ENCODE measurements at places on chromosomes 3 and 15.

- no peak for DNase-seq
These were observed 8.1 kb downstream of the CTNNB1 start for GRCh38 chr3:41207355-41207754.

- no peak for DNase-seq
These were observed 131.9 kb downstream of the B3GALNT1 start for GRCh38 chr3:160973067-160973809.

GRCh38 chr3:50272911-50273688 is 4.2 kb downstream of the SEMA3B start:
- peak; percentile 70 for DNase-seq

DNA sequence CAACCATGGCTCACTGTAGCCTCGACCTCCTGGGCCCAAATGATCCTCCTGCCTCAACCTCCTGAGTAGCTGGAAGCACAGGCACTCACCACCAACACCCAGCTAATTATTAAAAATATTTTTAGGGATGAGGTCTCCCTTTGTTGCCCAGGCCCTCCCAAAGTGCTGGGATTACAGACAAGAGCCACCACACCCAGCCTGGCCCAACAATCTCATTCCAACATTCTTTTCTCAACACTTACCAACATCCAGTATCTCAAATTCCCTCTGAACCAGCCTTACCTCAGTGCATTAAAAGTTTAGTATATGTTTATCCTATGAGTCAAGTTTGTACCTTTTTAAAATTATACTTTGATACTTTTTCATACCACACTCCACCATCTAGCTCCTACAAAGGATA is 25.0 kb downstream of the ANXA2 start:
- no peak for DNase-seq

- no peak for DNase-seq
These were observed 73.0 kb upstream of the FRMD4B start for GRCh38 chr3:69458803-69459365.

- no peak for DNase-seq
These were observed 73.5 kb upstream of the XCR1 start for GRCh38 chr3:46100812-46101211.

DNA sequence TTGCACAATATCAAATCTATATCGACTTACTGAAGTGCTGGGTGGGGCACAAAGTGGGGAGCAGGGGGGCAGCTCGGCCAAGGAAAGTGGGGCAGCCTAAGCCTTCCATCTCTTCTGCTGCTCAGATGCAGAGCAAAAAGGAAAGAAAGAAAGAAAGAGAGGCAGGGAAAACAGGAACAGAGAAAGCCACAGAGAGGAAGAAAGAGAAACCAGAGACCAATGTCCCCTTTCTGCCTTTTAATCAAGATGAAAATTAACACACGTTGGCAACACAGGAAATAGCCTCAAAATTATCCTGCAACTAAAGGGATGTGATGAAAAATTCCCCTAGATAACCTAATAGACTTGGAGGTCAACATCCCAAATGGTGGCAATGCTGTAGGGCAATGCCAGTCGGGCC is 72.2 kb upstream of the RAD18 start:
- no peak for DNase-seq

- no peak for DNase-seq
These were observed 2.5 kb downstream of the FEM1B start for GRCh38 chr15:68279779-68280753.

DNA sequence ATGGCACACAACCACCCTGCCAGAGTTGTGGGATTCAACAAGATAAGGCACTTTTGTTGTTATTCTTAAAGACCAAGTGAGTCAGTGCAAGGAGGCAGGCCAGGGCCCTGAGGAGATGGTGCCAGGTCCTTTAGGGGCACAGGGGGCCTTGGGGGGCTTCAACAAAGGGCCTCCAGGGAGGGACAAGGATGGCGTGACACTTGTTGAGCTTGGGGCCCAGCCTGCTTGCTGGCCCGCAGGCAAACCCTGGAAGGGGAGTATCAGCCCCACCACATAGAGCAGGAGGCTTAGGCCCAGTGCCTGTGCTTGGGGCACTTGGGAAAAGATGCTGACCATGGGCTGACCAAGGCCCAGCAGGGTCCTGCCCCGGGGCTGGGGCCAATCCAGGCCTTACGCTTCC is 5.5 kb downstream of the IQSEC1 start:
- DNase-seq: no peak

GRCh38 chr3:32493437-32494414 is 8.9 kb downstream of the CMTM6 start:
- DNase-seq: no peak

- DNase-seq: no peak
These were observed 499.6 kb upstream of the CCDC54 start for GRCh38 chr3:106877627-106878026.

GRCh38 chr15:98565566-98565965 is 82.8 kb upstream of the IGF1R start:
- DNase-seq: no peak

DNA sequence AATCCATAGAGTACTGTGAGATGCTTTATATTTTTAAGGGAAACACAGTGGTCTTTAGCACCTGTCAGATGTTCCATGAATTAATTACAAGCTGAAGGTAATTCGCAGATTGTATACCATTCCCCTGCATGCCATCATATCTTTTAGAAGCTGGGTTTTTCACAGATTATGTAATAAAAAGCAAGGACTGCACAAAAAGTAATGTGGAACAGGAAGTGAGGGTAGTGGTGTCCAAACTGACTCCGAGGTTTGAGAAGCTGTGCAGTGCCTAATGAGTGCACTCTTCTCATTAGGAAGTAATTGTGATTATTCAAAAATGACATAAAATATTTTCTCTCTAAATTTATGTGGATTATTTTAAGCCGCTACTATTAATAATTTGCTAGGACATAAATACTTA is 123.2 kb downstream of the GOLIM4 start:
- DNase-seq: no peak

DNA sequence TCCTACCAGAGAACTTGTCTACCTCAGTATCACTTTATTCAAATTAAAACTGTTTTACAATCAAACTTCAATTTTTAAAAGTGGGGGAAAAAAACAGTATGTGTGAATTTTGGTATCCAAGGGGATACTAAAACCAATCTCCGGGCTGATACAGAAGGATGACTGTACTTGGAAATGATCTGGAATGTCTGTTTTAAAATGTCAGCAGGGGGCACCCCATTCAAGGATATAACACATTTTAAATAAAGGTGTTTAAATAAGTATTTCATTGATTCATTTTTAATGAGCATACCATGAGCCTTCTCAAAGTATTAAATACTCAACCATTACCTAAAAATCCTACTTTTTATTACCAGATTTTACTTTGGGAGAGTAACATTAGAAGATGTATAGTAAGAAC is 67.9 kb downstream of the ULK4 start:
- DNase-seq: peak; percentile 2

GRCh38 chr3:45803252-45803935 is 7.1 kb upstream of the SLC6A20 start:
- no peak for DNase-seq

- DNase-seq: no peak
These were observed 11.9 kb downstream of the NOX5 start for GRCh38 chr15:69026355-69026754.

DNA sequence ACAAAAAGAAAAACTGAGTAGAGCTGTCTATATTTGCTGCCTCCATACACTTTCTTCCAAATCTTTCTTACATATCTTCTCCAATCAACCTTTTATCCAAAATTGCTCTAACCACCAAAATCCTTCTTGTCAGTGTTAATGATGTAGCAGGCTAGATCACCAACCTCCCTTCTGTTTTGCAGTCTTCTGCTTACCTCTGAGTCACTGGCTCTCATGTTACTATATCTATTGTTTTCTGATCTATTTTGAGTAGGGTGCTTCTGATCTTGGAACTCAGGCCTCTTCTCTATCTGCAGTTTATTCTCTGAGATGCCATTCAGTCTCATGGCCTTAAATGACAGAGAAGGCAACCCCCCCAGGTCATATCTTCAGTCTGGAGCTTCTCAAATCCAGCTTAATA is 26.3 kb upstream of the AADAC start:
- DNase-seq: no peak

GRCh38 chr3:160738048-160738447 is 18.0 kb upstream of the PPM1L start:
- no peak for DNase-seq

- no peak for DNase-seq
These were observed 25.2 kb downstream of the PAQR5 start for GRCh38 chr15:69323893-69324430.

DNA sequence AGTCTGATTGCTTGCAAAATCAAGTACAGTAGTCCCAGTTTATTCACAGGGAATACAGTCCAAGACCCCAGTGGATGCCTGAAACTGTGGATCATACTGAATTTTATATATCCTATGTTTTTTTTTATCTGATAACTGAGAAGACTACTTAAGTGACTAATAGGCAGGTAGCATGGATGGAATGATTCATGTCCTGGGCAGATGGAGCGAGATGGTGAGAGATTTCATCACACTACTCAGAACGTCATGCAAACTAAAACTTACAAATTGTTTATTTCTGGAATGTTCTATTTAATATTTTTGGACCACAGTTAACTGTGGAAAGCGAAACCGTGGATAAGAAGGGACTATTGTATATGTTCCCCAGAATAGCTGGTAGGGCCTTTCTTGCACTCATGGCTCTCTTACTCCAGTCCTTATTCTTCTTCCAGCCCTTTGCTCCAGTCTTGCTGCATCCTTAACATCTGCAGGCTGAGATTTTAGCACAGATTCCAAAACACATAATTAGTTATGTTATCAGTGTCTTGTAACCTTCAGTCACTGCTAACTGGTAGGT is 290.0 kb downstream of the ADAMTSL3 start:
- no peak for DNase-seq

DNA sequence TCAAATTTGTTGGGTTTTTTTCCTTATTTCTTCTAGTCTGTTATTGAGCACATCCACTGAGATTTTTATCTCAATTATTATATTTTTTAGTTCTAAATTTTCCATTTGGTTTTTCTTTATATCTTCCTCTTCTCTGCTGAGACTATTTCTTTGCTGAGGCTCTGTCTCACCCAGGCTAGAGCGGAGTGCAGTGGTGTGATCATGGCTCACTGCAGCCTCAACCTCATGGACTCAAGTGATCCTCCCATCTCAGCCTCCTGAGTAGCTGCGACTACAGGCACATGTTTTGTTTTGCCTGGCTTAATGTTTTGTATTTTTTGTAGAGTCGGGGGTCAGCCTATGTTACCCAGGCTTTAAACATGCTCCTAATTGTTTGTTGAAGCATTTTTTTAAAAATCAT is 10.2 kb downstream of the CTDSPL start:
- no peak for DNase-seq

DNA sequence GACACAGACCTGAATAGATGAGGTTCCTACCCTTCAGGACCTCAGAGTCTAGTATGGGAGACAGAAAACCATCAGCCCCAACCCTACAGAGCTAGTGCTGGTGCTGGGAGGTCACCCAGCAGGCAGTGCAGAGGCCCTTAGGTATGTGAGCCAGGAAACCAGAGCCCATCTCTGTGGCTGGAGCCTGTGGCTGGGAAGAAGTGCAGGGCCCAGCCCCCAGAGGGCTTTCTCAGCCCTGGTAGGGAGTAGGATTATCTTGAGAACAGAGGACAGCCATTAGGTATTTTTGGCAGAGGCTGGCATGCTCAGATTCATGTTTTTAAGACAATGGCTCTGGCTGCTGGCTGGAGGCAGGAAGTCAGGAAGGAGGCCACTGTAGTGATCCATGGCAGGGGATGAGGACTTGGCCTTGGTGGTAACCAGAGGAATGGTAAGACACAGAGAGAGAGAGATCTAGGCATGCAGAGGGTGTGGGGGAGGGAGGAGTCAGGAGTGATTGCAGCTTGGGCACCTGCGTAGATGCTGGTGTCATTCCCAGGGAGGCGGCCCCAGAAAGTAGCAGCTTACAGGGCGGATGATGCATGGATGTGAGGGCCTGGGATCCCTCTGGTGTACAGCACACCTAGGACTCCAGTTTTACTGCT is 220.9 kb upstream of the EIF1B start:
- DNase-seq: no peak

- DNase-seq: no peak
These were observed 32.0 kb downstream of the PPP1R2 start for GRCh38 chr3:195511136-195511535.

GRCh38 chr3:195806211-195806915 is 5.4 kb downstream of the MUC4 start:
- no peak for DNase-seq

GRCh38 chr15:89195836-89196235 is 25.5 kb downstream of the RLBP1 start:
- no peak for DNase-seq

GRCh38 chr15:38414357-38414756 is 39.6 kb upstream of the FAM98B start:
- DNase-seq: peak; percentile 32

DNA sequence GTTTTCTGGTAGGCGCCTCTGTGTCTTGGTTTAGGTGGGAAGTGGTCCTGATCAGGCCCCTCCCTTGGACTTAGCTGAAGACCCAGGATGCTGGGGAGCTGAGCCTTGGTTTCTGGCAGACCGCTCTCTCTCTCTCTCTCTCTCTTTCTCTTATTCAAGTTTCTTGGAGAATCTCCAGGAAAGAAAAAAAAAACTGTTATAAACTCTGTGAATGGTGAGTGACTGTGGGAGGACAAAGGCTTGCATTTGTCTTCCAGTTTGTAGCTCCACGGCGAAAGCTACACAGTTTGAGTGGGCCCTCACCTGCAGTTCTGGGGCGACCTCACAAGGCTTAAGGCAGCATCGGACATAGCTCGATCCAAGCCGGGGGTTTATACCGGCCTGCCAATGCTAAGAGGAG is 7.5 kb downstream of the DET1 start:
- no peak for DNase-seq

- no peak for DNase-seq
These were observed 75.0 kb upstream of the SPATA16 start for GRCh38 chr3:173216063-173216462.

- no peak for DNase-seq
These were observed 5.4 kb downstream of the CLEC3B start for GRCh38 chr3:45031531-45031930.

DNA sequence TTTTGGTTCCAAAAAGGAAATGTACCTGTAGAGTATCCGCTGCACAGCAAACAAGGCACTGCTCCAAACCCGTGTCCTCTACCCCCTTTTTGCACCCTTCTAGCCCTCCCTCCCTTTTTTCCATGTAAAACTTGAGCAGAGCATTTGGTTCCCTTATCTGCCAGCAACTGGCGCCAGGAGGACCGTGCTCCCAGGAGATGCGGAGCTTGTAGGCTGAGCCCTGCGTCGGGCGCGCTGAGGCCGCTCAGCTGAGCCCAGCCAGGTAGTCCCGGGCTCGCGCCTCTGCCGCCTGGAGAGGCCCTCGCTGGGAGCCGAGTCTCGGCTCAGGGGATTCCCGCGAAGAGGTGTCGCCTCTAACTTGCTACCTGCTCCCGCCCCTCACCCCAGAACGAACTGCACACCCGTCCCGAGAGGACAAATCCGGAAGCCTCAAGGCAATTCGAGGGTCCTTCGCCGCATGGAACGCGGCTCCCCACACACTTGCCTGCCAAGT is 575 bp downstream of the TRPM7 start:
- peak; percentile 27 for DNase-seq

- DNase-seq: peak; percentile 60
These were observed 184.5 kb downstream of the FEZF2 start for GRCh38 chr3:62188681-62189375.

- DNase-seq: no peak
These were observed 201.6 kb upstream of the RGMA start for GRCh38 chr15:93290618-93290946.

Measured in SHP77 (cell line).